Frontal cortex (tissue), 4 donors: ENCODE measurements at places on chromosomes 11 and 22.
A peak's percentile ranks its signal among the peaks of the same experiment; 100 is the strongest.

- DNase-seq, result no peak
Observed at GRCh38 chr11:58075781-58076180, 45.0 kb downstream of the OR6Q1 start.

- DNase-seq, result no peak
Observed at GRCh38 chr22:24046024-24046423, 34.9 kb downstream of the CABIN1 start.

DNA sequence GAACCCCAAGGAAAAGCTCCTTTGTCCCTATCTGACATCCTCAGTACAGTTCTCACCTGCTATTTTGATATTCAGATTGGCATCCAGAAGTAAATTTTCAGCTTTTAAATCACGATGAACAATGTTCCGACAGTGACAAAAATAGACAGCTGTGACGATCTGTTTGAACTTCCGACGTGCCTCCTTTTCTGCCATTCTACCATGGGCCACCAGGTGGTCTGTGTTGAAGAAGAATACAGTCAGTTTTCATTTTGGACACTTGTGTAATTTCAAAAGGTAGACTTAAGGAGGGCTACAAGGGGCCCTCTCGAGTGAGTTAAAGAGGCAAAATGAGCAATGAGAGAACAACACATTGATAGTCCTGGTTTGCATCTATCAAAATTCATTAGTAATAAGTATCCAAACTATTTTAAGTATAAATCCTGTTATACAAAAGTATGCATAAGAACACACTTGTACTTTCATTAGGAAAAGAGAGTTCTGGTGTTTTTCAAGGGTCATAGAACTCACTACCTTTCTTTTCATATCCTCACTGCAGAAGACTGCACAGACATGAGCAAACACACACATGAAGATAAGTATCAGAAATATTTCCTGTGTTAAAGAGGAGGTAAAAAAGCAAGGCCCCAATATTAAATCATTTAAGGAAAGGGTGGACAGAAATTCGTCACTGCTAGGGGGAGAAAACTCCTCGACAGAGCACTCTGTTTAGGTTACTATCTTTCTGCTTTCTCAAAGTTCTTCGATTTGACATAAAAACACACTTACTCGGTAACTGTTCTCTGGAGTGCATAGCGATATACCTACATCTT lies 89.9 kb upstream of the APOA1 start:
- DNase-seq, result no peak

DNA sequence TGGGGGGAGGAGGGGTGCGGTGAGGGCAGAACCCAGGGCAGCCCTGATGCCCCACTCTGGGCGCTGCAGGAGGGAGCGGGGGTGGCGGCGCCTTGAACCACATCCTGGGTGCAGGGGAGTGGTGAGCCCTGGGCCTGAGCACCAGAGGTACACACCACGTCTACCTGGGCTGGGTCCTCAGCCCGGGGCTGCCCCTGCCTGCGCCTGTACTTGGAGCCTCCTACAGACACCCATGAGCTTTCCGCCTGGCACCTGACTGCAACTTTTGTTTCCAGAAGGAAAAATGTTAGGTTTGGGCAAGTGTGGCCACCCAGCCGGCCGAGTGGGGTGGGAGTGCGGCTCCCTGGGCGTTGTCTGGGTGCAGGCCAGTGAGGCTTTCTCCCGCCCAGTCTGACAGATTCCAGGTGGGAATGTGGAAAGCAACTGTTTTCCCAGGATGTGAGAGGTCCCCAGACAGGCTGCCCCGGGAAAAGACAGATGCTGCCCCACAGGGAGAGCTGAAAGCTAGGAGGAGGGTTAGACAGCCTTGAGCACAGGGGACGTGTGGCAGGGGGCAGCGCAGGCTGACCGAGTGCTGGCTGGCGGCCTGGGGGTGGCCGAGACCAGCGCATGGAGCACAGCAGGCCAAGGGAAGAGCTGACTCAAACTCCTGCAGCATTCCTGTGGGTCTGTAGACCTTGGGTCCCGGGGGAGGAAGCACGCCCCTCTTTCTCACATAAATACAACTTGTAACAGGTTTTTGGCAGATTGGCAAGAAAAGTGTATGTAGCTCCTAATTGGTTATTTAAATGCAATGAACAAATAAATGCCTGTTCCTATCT lies 44.1 kb downstream of the GNB1L start:
- no peak for DNase-seq

DNA sequence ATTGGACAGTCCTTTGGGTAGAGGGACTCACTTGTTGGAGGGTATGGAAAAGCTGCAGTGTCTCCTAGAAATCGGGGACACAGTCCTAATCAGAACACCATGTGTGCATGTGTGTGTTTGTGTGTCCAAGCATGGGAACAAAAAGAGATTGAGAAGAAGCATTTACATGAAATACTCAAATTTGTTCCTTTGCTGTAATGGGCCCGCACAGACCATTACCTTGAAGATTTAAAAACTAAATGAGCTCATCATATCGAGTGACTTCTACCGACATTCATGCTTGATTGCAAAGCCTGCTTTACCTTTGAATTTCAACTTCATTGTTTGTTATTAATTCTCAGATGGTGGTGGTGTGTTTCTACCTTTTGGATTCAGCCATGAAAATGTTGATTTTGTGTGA lies 106.9 kb downstream of the ZBTB16 start:
- no peak for DNase-seq

DNA sequence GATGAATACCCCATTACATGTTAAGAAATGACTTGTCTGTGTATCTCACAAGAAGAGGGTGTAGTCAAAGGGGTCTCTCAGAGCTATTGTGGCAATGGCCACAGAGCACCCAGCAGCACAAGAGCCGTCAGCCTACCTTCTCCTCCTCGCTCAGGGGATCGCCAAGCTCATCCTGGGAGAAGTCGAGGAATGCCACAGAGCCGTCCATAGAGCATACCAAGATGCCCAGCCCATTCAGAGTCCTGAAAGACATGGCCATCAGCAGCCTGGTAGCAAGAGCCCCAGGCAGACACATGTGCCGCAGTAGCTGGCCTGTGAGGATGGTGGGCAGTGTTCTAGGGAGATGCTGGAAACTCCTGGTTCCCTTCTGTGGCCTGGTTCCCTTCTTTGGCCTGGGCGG lies 44.0 kb downstream of the HIRA start:
- DNase-seq, result no peak

GRCh38 chr11:83031127-83031526 lies 40.6 kb downstream of the RAB30 start:
- DNase-seq, result no peak

GRCh38 chr22:27129266-27129665 lies 471.9 kb downstream of the MIAT start:
- no peak for DNase-seq

DNA sequence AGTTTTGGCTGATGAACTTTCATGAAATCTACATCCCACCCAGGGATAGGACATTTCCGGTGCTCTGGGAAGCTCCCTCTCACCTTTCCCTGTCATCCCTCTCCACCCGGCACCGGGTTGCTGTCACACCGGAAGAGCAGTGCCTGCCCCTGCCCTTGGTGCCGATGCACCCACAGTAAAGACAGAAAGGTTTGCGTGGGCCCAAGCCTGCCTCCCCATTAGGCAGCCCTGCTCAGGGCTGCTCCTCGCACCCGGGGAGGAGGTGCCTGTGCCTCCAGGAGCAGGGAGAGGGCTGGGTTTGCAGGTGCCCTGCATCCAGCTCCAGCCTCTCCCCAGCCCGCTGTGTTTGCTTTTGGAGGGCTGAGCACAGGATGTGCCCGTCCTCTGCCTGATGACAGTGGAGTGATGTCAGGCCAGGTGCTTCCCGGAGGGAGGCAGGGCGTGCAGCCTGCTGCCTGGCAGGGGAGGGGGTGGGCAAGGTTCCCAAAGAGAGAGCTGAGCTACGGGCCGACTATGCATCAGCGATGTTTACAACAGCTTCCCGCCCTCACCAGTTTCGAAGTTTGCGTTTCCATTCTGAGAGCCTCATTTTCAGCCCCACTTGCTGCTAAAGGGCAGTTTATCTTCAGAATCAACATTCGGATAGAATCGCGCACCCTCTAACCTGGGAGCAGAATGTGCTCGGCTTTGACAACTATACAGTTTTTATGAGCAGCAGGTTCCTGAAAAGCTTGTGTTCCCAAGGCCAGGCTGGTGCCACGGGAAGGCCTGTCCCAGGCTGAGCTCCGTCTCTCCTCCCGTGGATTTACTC lies 83.2 kb upstream of the CLDN5 start:
- DNase-seq, result no peak

DNA sequence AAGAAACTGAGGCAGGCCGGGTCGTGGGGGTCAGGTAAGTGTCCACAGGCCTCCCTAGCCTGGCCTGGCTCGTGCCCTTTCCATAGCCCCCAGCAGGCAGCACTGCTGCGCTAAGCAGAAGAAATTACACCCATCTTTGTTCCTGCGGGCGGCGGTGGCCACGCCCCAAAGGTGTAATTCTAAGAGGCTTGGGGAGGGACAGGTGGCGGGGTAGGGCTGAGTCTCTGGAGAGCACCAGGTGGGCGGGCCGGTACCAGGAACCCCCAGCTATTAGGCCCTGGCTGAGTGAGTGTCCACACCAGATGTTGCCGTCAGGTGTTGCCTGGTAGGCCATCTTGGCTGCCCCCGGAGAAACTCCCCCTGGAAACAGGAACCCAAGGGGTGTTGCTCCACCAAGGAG lies 12.3 kb upstream of the ARAP1 start:
- DNase-seq, result no peak

- DNase-seq, result no peak
Observed at GRCh38 chr11:6637871-6638270, 17.7 kb downstream of the DCHS1 start.

DNA sequence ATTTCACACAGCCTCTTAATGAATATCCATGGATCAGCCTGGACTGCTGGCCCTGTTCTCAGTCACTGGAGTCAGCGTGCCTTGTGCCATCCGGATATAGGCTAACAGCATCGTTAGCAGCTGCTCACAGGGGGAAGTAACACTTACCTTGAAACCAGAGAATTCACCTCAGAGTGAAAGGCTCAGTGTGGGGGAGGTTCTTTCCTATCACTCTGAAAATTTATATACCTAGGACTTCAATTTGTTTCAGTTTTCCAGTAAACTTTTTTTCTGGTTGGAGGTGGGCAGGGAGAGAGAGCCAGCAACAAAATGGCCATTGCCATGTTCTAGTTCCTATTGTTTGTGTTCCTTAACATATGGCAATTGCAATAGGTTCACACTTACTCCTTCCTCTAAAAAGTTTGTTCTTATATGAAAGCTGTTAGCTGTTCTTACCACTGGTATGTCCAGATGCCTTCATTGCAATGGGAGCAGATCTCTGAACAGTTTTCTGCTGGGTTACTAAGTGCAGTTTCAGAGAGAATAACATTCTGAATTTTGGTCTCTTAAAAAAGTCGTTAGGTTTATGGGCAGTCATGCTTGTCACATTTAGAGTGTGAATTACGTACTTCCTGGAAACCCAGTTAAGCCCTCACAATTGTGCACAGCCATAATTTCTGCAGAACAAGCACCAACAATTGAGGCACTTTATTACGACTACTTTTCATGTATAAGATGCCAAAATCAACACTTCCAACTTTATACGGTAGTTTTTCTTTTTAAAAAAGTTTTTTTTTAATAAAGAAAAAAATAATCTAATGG lies 247.6 kb downstream of the CADM1 start:
- DNase-seq, result no peak

DNA sequence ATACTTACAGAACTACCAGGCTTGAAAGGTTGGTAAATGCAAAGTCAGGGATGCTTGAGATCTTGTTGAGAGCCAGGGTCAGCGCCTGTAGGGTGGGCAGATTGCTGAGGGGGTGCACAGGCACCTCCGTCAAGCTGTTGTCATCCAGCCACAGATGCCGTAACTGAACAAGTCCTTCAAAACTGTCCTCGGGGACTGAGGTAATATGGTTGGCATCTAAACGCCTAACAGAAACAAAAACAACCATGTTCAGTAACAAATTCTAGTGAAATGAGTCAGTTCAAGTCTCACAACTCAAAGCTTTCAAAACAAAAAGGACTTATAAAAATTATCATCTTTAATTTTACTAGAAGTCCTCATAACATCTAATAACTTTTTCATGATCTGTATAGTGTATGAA lies 22.2 kb upstream of the CCDC34 start:
- no peak for DNase-seq

- DNase-seq, result no peak
Observed at GRCh38 chr11:78196661-78197091, 8.0 kb downstream of the USP35 start.

DNA sequence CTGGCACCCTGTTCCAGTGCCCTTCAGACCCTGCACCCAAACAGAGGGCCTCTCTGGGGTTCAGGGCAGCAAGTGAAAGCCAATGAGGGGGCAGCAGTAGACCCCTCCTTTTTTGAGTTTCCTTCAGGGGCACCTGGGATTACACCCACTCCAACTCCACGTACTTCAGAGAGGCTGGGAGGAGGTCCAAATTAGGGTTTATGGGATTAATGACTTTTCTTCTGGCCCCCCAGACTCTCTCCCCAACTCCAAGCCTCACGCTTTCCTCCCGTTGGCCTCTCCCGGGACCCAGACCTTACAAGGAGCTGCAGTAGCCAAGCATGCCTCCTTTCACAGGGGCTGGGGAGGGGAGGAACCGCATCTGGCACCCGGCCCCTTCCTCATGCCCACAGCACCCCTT lies 101.7 kb downstream of the NECTIN1 start:
- DNase-seq, result no peak

- no peak for DNase-seq
Observed at GRCh38 chr11:123382555-123383074, 47.5 kb upstream of the GRAMD1B start.

- no peak for DNase-seq
Observed at GRCh38 chr22:50621948-50622722, 5.8 kb downstream of the ARSA start.

- no peak for DNase-seq
Observed at GRCh38 chr11:31487848-31488247, 21.6 kb downstream of the IMMP1L start.

DNA sequence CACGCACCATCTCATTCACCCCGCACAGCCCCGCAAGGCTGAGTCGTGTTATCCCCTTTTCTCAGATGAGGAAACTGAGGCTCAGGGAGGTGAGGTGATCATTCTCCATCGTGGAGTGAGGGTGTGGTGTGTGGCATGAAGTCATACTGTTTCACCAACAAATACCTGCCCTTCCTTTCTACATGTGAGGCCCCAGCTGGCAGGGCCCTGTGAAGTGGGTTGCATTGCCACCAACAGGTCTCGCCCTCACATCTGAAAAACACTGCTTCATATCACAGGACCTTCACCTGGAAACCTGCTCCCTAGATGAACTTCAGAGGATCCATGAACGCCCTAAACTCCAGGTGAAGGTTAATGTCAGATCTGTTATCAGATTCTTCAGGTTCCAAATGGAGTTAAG lies 4.3 kb downstream of the SSTR3 start:
- no peak for DNase-seq

- DNase-seq, result peak; percentile 7
Observed at GRCh38 chr11:28621753-28622152, 513.6 kb downstream of the METTL15 start.

DNA sequence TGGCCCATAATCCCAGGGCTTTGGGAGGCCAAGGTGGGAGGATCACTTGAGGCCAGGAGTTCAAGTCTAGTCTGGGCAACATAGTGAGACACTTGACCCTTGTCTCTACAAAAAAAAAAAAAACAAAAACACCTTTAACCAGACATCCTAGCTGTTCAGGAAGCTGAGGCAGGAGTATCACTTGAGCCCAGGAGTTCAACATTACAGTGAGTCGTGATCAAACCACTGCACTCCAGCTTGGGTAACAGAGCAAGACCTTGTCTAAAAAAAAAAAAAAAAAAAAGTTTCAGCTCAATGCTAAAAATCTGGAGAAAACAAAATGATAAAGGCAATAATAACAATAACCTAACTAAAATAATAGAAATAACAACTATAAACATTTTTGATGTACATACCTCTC lies 22.6 kb upstream of the APLP2 start:
- DNase-seq, result no peak
